ENCODE measurements at places on chromosomes 11 and 22.

DNA sequence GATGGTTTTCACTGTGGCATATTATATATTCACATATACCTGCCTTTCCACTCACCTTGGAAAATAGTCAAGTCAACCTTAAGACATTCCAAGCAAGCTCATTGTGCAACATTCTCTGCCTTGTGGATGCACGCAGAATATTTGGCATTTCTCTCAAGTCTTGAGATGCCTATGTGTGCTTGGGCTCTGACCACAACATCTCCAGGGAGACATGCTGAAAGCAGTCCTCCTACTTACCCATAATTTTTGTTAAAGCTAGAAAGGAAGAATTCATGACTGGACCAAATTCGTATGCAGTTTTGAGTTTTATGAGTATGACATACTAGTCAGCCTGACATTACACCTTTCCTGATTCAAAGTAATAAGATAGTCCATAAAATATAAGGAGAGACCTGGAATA, 684.0 kb downstream of the OPCML start:
- no peak for DNase-seq

DNA sequence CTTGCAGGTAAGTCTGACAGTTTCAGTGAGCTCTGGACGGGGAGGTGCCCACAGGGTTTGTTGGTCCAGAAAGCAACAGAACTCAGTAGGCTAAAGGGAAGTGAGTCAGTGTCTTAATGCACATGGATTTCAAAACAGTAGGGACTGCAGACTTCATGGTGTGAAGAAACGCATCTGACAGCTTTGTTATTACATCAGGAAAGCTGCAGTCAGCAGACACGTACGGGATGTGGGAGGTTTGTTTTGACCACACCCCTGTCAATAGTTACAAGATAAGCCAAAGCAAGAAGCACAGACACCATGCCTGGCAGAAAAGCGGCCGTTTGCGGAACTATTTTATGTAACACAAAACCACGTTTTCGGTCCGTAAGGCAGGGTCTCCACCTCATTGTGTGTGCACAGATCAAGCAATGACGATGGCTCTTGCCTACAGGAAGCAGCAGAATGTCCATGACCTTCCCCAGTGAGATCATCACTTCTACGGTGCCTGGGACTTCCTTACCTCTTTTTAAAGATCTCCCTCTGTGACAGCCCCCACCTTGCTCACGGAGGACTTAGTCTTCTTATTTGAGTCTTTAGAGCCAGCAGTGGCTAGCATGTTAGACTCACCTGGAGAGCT, 58.2 kb upstream of the FTH1 start:
- DNase-seq = peak; percentile 87

DNA sequence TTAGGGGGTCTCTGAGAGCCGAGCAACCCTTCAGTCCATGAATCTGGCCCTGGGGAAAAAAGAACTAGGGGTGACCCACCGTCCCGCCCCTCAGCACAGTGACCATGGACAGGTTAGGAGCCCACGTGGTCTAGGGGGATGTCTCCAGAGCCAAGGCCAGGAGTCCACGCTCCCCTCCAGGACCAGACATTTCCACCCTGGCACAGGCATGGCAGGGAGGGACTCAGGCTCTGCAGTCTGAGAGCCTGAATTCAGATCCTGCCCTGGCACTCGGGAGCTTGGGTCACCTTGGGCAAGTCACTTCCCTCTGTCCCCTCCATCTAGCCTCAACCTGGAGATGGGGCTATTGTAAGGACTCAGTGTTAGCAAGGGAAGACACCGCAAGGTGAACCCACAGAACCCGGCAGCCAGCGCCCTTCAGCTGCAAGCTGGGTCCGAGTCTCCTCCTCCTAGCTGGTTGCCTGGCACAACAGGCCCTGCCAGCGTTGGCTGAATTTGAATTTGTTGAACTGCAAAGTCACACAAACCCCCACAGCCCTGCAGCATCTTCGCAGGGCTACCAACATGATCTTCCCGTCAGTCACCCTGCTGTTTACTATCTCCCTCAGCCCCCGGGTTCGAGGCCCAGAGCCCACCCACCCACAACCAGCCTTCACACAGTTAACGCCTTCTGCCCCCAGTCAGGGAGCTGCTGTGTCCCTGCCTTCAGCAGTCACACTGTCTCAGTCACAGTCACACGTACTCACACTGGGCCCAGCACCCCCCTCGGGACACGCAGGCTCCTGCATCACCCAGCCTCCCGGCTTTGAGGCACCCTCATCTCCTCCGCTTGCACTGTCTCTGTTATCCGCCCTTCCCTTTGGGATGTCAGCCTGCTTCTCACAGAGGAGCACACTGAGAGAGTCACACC, 603 bp upstream of the PDGFB start:
- DNase-seq = no peak

GRCh38 chr11:64372021-64372420, 13.1 kb downstream of the RPS6KA4 start:
- no peak for DNase-seq

DNA sequence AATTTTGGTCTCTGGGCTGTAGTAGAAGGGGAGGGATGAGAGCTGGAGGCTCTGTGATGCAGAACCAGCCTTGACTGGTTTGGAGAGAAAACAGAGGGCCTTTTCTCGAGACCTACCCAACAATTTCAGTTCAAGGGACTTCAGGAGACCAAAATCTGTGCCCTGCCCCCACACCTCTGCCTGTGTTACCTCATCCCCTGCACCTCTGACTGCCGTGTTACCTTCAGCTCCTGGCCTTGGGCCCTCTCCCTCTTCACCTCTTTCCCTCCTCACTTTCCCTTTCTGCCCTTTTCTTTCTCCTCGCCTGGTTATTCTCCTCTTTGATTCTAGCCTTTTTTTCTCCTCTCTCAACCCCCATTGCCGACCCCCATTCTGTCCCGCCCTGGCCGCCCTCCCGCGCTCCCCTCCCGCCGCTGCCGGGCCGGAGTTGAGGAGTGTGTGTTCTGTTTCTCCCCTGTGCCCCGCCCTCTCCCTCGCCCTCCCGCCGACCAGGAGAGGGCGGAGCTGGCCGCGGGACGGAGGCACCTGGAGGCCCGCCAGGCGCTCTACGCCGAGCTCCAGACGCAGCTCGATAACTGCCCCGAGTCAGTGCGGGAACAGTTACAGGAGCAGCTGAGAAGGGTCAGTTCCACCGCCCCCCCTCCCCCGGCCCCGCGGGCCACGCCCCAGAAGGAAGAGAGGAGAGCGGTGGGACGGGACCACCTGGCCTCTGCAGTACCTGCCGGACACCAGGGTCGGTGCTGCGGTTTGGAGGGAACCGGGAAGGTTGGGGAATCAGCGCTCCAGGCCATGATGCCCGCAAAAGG, 27.2 kb downstream of the PHLDB1 start:
- DNase-seq = no peak

- no peak for DNase-seq
Observed at GRCh38 chr22:38325587-38325986, 8.4 kb upstream of the CSNK1E start.

- no peak for DNase-seq
Observed at GRCh38 chr22:19917389-19918138, 24.0 kb upstream of the COMT start.

GRCh38 chr11:64571410-64572091, 19.5 kb upstream of the SLC22A12 start:
- no peak for DNase-seq

DNA sequence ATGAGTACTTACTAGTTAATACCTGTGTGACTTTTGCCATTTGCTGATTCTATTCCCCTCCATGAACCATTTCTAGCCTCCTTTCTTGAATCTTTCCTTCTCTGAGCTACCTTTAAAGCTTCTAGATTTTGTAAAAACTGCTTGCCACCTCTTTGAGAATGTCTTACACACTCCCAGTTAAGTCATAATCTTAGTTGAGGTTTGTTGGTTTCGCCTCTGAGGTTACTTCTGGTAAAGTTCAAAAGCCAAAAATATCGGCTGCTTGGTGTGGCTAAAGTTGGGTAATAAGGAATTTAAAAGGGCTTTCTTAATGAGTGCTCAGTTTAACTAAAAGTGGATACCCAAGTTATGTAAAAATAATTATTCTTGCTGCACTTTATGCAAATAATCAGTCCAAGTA, 10.4 kb upstream of the GLYAT start:
- DNase-seq = no peak

DNA sequence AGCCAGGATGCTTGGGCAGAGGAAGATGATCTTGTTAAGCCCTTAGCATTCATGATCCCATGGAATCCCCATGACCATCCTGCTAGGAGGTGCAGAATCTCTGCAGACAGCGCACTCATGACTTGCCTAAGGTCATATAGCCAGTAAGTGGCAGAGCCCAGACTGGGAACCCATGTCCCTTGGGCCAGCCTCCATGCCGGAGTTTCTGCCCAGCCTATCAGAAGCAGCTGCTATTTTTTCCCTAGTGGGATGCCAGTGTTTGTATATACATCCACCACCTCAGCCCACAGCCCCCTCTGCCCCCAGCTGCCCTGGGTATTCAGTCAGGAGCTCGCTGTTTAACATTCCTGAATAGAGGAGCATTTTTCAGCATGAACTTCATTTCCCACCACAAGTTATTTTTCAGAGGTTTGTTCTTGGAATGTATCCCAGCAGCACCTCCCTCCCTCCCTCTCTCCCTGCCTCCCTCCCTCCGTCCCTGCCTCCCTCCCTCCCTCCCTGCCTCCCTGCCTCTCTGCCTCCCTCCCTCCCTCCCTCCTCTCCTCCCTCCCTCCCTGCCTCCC, 34.4 kb upstream of the SUSD2 start:
- DNase-seq = no peak
